ENCODE measurements at places on chromosomes 11 and 22. TPM values are rescaled to one million over a fixed set of nuclear protein-coding genes. Genes with fewer than 3 reads are reported as not detected.

DNA sequence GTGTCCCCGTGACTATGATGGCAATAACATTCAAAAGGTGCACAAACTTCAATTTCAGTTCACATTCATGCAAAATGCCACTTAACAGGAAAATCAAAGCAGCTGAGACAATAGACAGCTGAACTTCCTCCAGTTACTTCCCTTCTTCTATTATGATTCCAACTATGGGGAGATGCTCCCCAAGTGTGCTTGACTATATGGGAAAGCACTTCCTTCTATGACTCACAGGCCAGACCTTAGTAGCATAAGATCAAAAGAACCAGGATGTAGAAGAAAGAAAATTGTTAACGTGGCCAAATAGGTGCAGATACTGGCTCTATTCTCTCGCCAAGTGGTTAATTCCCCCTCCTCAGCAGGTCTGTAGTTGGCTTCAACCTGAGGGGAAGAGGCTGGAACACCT lies 7.8 kb upstream of the FAT3 start:
- DNase-seq = no peak

DNA sequence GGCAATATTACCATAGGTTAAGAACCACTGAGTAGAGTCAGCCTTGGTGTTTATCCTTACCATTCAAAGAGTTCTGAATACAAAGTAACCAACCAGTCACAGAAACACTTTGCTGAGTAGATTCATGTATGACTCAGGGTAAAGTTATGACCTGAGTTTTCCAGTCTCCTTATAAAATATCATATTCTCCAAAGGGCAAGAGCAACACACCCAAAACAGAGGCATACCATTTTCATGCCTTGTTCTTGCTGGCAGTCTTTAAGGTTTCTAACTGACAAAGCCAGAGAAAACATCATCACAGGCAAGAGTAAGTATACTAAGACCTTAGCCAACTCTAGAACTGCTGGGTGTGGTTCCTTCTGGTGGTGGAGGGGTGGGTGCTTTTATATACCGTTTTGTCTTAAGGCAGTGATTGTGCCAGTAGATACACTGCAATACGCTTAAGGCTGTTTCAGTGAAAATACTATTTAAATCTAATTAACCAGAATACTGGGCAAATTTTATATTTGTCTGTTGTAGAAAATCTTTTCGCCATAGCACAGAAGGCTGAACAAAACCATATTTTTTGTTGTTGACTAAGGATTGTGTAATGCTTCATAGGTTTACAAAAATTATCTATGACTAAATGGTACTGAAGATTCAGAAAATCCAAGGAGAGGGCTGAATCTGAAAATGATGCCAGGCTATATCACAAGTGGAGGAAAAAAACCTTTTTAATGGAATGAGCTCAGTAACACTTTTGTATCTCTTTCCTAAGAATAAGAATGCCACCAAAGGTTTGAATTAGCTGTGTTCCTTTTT lies 3.0 kb downstream of the ATL3 start:
- peak; percentile 49 for DNase-seq

- DNase-seq = no peak
Measured at GRCh38 chr11:65850217-65851082, 7.5 kb downstream of the CFL1 start.

DNA sequence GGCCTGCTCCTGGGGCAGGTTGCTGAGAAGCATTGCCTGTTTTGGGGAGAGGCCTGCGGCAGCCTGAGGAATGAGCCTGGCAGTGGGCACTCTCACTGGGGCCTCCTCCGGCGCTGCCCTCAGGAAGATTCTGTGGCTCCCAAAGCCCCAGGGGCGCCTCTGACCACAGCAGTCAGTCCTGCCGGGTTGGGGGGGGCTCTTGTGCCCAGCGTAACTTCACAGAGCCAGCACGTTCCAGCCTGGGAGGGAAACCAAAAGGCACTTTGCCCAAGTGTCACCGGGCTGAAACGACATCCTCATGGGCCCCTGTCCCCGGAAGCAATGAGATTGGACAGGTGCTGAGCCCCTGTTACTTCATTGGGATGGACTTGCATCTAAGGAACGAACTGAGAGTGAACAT lies 4.3 kb upstream of the LRP5 start:
- DNase-seq = no peak

GRCh38 chr11:66126808-66127555 lies 56.9 kb downstream of the PACS1 start:
- DNase-seq = no peak

DNA sequence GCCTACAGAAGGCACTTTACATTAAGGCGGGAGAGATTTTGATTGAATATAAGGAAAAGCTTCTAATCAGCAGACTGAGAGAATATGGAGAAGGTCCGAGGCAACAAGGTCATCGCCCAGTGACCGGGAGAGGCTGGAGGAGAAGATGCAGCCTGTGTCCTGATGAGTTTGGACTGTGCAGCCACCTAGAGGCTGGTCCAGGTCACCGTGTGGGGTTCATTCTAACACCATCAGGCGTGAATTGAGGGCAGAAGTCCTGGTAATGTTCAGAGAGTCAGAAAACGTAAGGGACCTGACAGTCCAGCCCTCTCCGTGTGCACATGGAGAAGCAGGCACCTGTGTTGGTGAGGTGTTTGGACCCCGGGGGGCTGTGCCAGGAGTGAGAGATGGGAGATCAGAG lies 102.7 kb downstream of the FEZ1 start:
- DNase-seq = no peak

- DNase-seq = no peak
Measured at GRCh38 chr11:66454247-66454646, 12.5 kb upstream of the PELI3 start.

GRCh38 chr11:111128076-111128870 lies 117.3 kb upstream of the POU2AF2 start:
- no peak for DNase-seq

Gene SCO2
- total RNA-seq = 4.0 TPM

Gene TIMP3
- total RNA-seq = 0.38 TPM

Gene OR56A1
- total RNA-seq = not detected

Gene C22orf42
- total RNA-seq = not detected

Gene SEPTIN3
- total RNA-seq = 0.45 TPM

Data from NCI-H460 (cell line).